Activated T-helper 9 cell treated with anti-CD3 and anti-CD28 coated beads, Interleukin-2, amount 50 U/mL, for 16 hours (primary cell): ENCODE measurements at places on chromosomes 4 and X.

DNA sequence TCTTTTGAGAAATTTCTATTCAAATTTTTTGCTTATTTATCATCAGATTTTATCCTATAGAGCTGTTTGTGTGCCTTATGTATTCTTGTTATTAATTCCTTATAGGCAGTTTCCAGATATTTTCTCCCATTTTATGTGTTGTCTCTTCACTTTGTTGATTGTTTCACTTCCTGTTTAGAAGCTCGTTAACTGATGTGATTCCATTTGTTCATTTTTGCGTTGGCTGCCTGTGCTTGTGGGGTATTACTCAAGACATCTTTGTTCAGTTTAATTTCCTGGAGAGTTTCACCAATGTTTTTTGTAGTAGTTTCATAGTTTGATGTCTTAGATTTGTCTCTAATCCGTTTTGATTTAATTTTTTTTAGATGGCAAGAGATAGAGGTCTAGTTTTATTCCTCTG, 14.6 kb downstream of the ZNF718 start:
- no peak for DNase-seq

GRCh38 chr4:145755802-145756201, 75.9 kb downstream of the C4orf51 start:
- DNase-seq, result no peak

GRCh38 chr4:32499171-32499570, 1779.0 kb downstream of the PCDH7 start:
- no peak for DNase-seq

DNA sequence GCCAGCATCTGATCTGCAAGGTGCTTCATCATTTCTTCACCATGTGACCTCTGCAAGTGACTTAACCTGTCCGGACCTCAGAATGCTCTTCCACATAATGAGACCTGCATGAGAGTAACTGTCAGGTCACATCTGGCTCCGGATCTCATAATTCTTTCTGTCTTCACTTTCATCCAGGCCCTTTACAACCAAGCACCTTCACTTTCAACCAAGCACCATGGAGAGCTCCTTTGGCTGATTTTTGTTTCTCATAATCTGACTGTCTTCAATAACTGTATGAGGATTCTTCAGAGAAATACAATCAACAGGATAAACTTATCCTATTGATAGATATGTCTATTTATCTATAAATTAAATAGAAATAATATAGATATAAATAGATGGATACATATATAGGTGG, 148.1 kb downstream of the VCX3A start:
- DNase-seq, result no peak

- DNase-seq, result no peak
These were observed 61.2 kb downstream of the STARD8 start for GRCh38 chrX:68708503-68709290.

GRCh38 chrX:48523682-48524081, 2.1 kb downstream of the EBP start:
- DNase-seq, result no peak

- no peak for DNase-seq
These were observed 2048.7 kb downstream of the PCDH7 start for GRCh38 chr4:32768664-32769389.

GRCh38 chr4:110064295-110064694, 134.1 kb downstream of the ELOVL6 start:
- no peak for DNase-seq

GRCh38 chr4:105155426-105155825, 8.8 kb downstream of the TET2 start:
- no peak for DNase-seq

DNA sequence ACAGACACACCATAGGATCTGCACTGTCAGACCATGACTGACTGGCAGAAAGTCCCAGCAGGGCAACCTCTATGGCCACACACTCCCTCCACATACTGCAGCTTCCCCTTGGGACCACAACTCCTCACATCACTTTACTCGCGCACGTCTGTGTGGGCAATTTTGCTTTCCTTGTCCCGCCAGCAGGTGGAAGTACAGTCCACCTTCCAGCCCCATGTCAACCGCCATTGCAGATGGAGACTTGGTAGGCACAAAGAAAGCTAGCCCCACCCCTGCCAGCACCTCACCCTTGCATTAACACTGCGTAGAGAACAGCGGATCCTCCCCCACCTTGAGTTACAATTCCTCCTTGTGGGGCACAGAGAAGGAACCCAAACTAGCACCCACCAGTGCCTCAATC, 74.4 kb upstream of the NAP1L2 start:
- no peak for DNase-seq

DNA sequence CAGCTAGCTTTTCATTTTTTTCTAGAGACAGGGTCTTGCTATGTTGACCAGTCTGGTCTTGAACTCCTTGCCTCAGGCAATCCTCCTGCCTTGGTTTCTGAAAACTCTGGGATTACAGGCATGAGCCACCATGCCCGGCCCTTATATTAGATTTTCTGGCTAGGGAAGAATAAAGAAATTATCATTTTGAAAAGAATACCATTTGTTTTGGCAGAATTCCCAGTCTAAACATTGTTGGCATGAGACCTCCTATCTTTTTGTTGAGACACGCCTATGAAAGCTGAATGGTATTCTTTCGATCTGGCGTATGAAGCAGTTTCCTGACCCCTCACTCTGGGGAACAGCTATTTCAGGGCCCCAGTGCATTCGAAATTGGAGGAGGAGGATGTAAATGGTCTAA, 107.0 kb downstream of the REPS2 start:
- no peak for DNase-seq

GRCh38 chr4:123841447-123842121, 445.0 kb downstream of the SPRY1 start:
- DNase-seq, result no peak

DNA sequence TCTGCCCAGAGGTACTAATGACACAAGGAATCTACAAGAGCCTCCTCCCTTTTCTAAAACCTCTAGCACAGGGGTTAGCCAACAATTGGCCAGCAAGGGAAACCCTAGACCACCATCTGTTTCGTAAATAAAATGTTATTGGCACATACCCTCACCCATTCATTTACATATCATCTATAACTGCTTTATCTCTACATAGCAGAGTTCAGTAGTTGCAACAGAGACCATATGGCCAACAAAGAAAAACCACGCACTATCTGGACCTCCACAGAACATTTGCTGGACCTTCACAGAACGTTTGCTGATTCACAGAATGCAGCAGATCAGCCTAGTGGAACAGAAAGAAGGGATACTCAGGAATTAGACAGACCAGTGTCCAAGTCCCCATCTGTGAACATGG, 9.4 kb downstream of the SLC2A9 start:
- no peak for DNase-seq

DNA sequence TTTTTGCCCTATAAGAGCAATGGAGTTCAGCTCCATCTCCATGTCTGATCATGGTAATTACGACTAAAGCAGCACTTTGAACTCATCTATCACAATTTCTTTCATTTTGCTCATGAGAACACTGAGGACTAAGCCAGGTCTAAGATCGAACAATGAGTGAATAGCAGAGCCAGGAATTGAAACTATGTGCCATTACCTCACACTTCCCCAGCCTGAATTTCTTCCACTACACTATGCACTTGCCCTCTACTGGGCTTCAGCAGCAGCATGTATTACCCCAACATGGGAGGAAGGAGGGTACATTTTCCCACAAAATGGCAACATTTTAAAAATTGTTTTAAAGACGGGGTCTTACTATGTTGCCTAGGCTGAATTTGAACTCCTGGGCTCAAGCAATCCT, 274.7 kb upstream of the FGF13 start:
- DNase-seq, result no peak

- no peak for DNase-seq
These were observed 15.9 kb downstream of the TMEM184C start for GRCh38 chr4:147633113-147633512.

- DNase-seq, result no peak
These were observed 18.7 kb downstream of the YIPF7 start for GRCh38 chr4:44632733-44633132.

- no peak for DNase-seq
These were observed 57.1 kb upstream of the GUCY1A1 start for GRCh38 chr4:155609455-155610059.

DNA sequence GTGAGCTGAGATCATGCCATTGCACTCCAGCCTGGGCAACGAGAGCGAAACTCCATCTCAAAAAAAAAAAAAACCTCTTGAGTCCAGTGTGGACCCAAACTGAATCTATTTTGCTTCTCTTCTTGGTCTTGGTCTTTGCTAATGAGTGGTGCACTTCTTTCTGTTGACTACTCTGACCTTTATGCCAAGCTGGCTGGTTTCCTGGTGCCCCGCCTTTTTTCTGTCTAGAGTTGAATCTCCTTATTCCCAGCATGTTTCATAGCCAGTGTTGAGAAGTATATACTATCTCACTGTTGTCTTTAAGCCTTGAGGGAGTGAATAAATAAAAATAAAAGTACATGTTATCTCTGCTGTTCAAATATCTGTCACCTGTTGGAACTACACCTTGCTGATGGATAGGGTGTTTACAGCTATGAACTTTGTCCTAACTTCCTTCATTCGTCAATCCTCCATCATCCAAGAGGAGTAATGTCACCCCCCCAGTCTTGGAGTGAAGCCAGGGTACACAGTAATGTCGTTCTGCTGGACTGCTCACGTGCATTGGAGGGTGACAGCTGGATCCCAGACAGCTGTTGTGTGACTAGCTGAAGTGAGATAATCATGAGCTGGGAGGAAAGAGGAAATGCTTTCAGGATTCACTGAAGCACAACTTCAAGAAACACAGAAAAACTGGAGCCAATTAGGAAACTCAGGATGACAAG, 99.3 kb upstream of the PRKG2 start:
- DNase-seq, result no peak

DNA sequence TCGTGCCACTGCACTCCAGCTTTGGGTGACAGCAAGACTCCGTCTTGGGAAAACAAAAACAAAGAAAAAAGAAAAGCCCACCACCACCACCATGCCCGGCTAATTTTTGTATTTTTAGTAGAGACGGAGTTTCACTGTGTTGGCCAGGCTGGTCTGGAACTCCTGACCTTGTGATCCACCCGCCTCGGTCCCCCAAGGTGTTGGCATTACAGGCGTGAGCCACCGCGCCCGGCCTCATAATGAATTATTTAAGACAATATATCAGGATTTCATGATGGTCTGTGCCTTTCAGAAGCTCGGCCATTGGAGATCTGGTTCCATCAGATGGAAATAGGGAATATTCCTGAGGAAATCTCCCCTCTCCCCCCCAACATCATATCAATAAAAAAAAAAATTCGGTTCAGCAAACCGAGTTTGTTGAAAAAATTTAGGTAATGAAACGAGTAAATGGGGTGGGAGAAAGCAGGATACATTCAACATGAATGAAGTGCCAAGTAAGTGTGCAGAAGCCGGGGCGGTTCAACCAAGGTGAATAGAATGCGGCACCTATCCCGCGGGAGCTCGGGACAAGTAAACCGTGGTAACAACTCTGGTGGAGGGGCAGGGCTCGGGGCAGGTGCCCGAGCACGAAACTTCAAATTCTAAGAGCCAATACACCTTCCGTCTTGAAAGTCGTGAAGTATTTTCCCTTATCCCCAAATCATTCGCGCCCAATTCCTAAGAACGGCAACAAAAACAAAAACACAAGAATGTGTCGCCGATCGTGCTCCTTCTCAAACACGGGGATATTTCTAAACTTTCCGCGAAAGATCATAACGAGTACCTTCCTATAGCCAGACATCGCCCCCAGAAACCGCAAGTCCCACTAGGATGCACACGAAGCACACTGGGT, 773 bp upstream of the TXLNG start:
- no peak for DNase-seq

DNA sequence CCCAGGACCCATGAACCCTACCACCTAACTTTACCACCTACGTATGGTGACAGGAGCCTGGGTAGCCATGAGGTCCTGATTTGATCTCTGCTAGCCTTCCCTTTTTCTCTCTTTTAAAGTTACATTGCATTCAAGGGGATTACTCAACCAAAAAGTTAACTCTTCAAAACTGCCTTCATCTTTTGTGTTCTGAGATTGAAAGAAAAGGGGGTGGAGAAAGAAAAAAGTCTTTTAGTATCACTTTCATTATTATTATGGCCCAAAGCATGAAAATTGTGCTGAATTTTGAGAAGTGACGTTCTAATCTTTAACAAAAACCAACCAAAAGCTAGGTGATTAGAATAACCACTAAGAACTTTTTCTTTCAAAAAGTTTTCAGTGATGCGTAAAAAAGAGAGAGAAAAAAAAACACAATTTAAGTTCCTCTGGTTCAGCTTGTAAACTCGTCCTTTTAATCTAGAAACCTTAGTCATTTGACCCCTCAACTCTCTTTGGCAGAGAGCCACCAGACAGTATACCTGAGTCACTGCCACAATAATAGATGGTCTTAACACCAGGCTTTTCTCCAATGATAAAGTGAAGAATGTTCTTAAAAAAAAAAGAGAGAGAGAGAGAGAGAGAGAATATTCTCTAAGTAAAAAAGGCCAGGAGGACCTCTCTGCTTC, 347.4 kb upstream of the FGF13 start:
- no peak for DNase-seq

DNA sequence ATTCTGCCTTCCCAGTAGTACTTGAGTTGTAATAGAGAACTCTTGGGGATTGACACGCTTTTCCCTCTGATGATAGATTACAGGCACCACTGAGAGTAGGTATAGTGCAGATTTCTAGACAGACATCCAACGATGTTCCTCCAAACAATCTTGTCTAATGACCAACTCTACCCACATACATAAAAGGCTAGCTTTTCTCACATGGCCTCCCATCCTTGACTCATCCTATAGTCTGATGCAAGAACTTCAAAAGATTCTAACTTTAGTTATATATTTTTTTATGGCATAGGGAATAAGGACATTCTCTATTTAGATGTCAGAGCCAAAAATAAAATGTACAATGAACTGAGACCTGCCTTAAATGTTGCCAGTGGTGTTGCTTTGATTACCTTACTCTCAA, 60.9 kb downstream of the GLRA2 start:
- no peak for DNase-seq

DNA sequence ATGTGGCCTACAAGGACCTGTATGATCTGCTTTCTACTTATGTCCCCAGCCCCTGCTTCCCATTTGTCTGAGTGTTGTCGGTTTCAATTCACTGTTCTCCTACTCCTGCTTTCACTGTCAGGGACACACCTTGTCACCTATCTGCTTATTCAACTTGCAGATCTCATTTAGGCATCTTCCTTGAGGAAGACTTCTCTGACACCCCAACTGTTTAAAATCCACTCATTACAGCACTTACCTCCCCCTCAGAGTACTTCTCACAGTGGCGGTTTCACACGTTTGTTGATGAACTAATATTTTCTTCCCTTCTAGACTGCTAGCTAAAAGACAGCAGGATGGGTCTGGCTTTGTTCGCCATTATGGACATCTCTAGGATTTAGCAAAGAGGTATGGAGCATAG, 279.9 kb upstream of the TET2 start:
- no peak for DNase-seq

GRCh38 chr4:98517218-98518021, 141.0 kb downstream of the TSPAN5 start:
- DNase-seq, result no peak

DNA sequence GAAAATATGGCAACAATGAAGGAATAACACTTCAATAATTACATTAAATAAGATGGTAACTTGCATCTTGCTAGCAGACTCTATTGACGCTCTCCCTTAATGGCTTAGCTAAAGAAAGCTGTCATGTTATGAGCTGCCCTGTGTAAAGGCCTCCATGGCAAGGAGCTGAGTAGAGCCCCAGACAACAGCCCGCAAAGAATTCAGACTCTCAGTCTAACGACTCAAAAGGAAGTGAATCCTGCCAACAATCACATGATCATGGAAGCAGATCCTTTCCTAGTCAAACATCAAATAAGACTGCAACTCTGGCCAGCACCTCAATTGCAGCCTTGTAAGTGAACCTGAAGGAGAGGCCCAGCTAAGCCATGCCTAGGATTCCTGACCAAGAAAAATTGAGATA, 157.6 kb downstream of the MAB21L2 start:
- no peak for DNase-seq
